Lower leg skin (tissue), 4 donors: ENCODE measurements at places on chromosomes 7 and 10. TPM values are rescaled to one million over a fixed set of nuclear protein-coding genes. Genes with fewer than 3 reads are reported as not detected.
A peak's percentile ranks its signal among the peaks of the same experiment; 100 is the strongest.

GRCh38 chr10:19767876-19768275 is 48.4 kb upstream of the PLXDC2 start:
- DNase-seq: no peak

DNA sequence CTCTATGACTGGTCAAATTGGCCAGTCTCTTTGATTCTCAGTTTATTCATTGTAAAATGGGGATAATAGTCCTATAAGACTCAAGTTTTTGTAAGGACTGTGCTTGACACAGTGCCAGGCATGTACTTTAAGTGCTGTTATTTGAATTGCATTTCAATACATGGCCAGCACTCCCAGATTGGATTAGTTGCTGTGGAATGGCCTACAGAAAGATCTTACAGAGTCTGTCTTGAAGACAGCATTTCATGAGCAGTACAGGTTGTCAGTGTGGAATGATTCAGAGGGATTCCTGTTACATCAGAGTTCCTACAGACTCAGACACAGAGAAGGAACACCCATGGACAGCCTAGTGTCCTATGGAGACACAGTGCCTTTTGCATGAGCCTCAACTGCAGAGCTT is 238.1 kb upstream of the BMPER start:
- no peak for DNase-seq

The FANK1 gene
- 7.8 TPM for total RNA-seq

DNA sequence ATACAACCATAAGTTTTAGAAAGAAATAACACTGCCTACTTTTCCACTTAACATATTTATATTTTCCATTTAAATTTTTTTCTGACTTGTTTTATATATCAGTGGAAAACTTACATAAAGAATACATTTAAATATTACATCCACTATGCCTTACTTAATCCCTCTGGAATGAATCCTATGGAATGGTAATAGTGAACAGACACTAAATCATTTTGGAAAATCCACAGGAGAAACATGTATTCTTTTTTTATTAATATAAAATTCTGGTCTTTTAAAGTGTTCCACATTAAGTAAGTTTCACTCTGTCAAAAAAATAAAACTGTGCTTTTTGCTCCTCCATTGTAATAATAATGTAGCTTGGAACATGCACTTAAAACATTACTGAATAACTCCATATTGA is 236.8 kb upstream of the LRRN3 start:
- DNase-seq: no peak

The MKX gene
- 1.0 TPM for total RNA-seq

- no peak for DNase-seq
Observed at GRCh38 chr10:78559661-78560340, 509.0 kb upstream of the ZMIZ1 start.

DNA sequence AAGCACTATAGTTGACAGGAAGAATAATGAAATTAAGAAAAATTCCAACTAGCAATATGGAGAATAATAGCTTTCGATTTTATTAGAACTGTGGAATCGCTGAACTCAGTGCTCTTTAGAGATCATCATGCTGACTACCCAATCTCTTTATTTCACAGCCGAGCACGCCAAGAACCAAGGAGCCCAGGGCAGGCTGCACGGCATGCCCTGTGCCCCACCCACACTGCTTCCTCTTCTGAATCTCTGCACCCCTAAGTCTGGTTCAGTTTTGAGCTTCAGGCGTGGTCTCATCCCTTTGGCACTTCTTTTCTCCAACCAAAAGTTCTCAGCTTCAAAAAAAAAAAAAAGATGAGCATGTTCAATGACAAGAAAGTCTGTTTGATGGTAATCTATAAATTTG is 92.4 kb upstream of the ZNF800 start:
- no peak for DNase-seq

DNA sequence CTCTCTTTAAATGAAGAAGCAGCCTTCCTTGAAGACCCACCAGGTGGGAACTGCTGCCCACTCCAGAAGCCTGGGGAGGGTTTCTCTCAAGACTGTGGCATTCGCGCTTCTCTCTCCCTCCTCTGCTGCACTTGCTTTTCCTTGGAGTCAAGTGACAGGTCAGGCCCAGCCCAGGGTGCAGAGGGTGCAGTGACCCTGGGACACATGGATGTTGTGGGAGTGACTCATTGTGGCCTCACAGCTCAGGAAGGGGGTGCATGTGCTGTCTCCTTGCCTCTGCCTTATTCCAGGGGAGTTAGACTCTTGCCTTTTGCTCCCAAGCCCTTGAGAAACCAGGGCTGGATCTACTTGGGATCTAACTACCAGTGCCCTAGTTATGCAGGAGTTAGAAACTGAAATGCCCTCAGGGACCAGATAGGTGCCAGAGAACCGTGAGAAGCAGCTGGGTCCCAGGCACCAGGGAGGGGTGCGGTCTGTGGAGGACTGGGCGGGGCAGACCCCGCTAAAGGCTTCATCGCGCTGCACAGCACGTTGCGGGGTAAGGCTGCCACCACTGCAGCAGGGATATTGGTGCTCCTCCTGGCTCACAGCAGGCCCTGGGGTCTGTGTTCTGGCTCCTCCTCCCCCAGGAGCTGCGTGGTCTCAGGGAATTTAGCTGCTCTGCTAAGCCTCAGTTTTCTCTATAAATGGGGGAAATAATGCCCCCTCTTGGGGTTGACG is 11.4 kb downstream of the FAM241B start:
- no peak for DNase-seq

- DNase-seq: peak; percentile 69
Observed at GRCh38 chr10:132644527-132645246, 107.1 kb downstream of the INPP5A start.

The CD36 gene
- total RNA-seq: 140 TPM

DNA sequence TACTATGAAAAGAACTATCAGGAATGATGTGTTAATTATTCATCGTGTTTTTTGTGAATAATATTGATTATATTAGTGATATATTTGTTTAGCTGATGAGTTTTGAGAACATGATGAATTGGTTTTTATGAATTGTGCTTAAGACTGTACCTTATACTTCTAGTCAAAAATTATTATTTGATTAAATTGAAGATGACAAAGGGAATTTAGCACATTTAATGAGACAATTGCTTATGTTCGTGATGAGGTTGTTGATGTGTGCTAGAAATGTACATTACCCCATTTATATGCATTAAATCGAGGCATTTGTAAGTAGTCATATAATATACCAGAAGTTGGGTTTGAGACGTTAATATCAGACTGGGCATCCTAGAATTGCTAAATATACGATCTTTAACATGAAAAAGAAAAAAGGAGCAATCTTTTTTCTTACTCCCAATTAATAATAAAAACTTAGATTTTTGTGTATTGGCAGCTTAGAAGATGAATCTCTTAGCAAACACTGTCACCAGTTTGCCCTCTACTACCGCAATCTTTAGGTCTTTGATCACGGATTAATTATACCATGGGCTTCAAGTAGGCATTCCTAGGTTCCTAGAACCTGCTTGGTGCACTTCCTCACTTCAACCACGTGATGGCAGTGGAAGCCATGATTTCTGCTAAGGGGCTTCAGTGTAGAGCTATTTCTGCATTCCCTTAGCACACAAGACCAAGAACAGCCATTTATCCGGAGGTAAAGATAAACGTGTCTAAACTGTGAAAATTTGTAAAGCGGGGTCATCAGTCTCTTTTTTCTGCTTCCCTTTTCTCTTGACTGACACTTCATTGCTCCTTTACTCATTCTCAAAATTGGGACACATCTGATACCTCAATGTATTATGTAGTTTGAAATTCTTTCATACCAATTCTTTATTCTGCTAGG is 1.6 kb downstream of the KLHDC10 start:
- no peak for DNase-seq

- DNase-seq: peak; percentile 85
Observed at GRCh38 chr7:91656541-91657482, 223.7 kb downstream of the MTERF1 start.

The ARHGEF35 gene
- 23.4 TPM for total RNA-seq

DNA sequence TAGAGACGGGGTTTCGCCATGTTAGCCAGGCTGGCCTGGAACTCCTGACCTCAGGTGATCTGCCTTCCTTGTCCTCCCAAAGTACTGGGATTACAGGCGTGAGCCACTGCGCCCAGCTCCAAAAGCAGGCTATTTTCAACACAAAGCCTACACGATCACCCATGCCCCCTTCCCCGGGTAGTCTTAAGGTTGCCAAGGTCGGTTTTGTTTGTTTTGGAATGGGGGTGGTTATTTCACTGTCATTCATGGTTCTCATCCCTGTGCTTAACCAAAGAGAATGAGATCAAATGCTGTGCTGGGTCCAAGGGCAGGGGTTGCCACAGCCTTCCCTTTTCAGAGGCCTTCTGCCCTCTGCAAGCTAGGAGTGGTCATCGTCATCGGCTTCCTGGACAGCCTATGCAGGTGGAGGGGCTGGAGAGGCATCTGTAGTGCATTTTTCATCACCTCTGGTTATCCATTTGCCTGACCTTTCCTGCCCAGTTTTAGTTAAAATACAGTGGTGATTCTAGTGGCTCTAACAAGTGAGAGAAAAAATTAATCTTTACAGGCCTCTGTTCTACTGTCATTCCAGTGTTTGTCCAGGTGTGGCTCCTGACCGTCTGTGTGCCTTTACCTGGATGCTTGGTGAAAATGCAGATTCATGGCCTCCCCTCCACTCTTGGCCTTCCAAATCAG is 11.4 kb downstream of the BLVRA start:
- DNase-seq: peak; percentile 32

DNA sequence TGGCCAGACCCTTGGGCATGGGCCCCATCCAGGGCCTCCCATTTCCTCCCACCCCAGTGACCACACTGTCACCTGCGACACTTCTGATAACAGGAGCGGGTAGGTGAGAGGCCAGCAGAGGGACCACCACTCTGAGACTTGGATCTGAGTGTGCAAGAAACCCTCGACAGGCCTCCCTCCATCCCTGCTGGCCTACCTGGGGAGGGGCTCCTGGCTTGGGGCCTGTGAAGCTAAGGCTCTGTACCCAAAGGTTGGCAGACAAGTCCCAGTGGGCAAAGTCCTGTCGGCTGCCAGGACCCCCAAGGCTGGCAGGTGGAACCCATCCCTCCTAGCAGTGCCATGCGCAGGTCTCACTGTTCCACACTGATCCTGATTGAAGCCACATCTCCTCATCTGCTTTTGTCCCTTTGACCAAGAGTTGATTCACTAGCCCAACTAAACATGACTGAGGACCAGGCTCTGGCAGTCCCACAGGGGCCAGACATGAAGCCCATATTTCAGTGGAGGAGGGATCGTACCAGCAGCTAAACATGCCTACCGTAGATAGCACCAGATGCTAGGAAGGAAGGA is 1.2 kb upstream of the PGAM2 start:
- DNase-seq: no peak

- DNase-seq: no peak
Observed at GRCh38 chr7:131797841-131798240, 241.4 kb upstream of the PODXL start.
